ENCODE measurements at places on chromosomes 16 and 17. TPM values are rescaled to one million over a fixed set of nuclear protein-coding genes. Genes with fewer than 3 reads are reported as not detected.

- DNase-seq, result peak; percentile 45
Observed at GRCh38 chr17:38341035-38341721, 2.6 kb downstream of the GPR179 start.

ACSM5 gene
- total RNA-seq, result not detected

TP53TG3C gene
- total RNA-seq, result not detected

GRCh38 chr17:57876866-57877237 is 27.0 kb upstream of the MRPS23 start:
- DNase-seq, result no peak

SALL1 gene
- 2.3 TPM for total RNA-seq

GRCh38 chr16:81003610-81004460 is 2.9 kb downstream of the CMC2 start:
- DNase-seq, result no peak

SPECC1 gene
- 167 TPM for total RNA-seq

CA7 gene
- total RNA-seq, result not detected

DNA sequence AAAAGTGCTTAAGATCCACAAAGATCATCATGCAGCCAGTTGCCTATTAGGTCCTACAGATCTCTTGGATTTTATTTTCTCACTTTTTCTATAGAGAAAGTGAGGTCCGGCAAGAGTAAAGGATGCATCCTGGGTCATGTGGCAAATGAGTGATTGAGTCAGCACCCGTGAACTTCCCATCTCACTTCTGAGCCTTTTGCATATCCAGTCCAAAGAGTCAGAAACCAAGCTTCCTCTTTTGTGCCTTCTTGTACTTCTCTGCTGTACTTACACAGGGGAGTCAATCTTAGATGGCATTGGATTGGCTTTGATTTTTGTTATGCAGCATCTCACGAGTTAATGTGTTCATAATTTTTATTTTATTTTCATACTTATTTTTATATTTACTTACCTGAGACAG is 114.2 kb upstream of the IRX5 start:
- DNase-seq, result no peak

ACSM2A gene
- not detected for total RNA-seq

PITPNM3 gene
- total RNA-seq, result 39.7 TPM

MATCAP1 gene
- total RNA-seq, result 20.5 TPM

IL17C gene
- not detected for total RNA-seq

DNA sequence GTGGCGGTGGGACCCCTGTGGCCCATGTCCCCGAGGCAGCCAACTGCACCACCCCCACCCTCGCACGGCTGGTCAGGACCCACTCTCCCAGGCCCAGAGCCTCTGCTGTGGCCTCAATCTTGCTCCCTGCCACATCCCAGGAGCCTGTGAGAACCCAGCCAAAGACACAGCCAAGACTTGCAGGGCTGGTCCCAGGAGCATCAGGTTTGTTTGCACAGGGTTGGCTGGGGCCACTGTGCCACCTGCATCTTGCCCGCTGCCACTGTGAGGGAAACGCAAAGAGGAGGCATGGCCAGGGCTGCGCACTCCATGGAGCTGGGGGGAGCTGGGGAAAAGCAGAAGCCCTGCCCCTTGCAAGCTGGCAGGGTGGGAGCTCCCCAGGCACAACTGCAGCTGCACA is 92.5 kb downstream of the SSH2 start:
- DNase-seq, result no peak

All from SJCRH30 (cell line).